Suppressor macrophage treated with lipopolysaccharide for 1 hour (primary cell): ENCODE measurements at places on chromosomes 6 and 20.

GRCh38 chr6:150144294-150144868 is 1.5 kb downstream of the PPP1R14C start:
- DNase-seq = no peak

DNA sequence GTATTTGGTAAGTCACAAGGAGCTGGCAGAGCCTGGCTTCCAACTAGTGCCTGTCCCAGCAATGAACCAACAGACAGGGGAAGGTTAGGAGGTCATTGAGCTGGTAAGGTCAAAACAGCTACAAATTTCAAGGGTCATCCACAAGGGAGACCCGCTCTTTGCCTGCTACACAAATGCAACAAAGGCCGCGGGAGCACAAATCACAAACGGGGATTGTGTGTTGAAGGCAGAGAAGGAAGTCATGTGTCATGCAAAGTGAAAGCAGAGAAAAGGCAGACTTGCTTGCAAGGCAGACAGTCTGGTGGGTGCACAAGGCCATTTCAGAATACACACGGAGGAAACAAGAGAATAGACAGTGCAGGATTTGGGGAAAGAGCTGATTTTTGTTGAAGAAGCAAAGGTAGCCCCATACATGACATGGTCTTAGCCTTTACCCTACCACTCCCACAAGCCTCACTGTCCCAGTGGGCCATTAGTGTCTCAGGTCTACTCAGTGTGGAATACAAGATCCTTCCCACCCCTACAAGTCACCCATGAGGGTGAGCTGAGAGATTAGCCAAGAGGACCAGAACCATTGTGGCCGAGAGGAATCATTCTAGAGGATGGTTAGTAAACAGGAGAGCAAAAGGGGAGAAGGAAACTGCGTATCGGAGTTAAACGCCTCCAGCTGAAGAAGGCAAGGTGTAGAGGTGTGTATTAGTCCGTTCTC is 18.1 kb upstream of the SAMHD1 start:
- peak; percentile 52 for DNase-seq

DNA sequence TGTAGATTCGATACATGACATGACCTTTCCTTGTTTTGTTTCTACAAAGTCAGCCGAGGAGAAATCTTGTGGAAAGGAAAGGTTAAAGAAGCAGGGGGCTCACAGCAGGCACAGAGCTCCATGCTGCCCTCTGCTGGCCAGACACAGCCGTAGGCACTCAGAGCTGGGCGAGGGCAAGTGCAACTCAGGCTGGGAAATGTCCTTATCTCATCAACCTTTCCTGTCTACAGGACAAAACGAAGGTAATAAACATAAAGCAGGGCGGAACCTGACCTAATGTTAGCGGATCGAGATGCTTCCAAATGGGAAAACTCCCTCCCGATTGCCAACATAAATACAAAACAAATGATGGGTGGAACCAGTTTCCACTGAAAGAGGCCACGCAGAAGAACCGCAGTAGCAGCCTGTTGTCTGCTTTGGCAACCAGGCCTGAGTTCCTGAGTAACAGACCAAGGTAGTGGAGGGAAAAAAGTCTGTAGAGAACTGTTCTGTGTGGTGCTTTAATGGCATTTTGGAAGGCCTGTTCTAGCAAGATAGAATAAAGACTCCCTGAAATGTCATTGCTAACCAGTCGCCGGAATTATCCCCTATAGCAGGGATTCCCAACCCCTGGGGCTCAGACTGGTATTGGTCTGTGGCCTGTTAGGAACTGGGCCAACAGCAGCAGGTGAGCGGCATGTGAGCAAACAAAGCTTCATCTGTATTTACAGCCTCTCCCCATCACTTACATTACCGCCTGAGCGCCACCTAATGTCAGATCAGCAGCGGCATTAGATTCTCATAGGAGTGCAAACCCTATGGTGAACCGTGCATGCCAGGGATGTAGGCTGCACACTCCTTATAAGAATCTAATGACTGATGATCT is 85.2 kb downstream of the MBOAT1 start:
- peak; percentile 80 for DNase-seq

DNA sequence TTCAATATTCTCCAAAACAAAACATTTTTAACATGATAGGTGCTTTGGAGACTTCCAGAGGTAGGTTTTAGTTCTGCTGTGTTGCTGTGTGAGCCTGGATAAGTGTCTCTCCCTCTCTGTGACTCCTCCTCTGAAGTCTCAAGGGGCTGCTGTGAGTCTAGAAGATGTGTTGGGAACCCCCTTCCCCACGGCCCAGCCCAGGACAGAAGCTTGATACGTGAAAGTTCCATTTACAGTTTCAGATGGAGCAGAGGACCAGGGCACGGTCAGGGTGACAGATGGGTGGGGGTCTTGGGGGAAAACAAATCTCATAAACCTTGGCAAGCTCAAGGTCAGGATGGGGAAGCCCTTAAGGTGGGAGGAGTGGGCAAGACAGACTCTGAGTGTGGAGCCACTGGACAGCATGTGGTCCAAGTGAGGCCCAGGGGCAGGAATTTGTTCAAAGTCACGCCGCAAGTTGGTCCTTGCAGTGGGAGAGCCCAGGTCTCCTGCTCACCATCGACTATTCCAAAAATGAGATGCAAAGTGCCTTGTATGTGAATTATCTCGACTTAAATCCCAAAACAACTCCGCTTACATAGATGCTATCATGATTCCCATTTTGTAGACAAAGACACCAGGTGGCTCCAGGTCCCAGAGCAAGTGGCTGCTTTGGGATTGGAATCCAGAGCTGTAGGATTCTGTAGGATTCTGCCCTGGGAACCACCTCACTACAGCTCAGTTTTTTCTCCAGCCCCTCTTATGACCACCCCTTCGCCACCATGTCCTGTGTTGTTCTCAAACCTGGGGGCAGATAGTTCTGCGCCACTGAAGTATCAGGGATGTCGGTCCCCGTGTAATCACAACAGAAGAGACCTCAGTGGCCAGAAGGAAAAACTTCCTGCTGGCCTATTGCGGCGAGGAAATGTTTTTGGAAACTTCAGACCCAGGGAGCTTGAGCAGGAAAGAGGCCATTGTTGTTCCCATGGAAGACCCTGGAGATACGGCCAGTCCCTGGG is 1.9 kb downstream of the TGM2 start:
- DNase-seq = no peak

DNA sequence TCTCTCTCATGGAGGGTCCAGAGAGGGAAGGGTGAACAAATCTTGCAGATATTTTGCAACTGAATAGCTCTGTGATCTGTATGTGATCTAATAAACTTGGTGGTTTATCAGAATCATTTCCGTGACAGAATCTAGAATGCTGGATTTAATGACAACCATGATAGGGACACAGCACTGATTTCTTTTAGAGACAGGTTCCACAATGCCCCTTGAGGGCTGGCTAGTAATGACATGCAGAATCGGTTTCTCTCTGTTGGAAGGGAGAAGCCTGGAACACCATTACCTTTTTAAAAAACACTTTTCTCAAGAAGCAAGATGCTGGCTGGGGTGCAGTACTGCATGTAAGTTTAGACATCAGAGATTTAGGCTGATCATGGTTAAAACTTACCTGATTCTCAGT is 313.4 kb downstream of the CDH26 start:
- DNase-seq = no peak

- DNase-seq = no peak
These were observed 612.6 kb upstream of the CITED2 start for GRCh38 chr6:139987091-139987490.

GRCh38 chr20:14412065-14412681 is 74.8 kb upstream of the FLRT3 start:
- no peak for DNase-seq

DNA sequence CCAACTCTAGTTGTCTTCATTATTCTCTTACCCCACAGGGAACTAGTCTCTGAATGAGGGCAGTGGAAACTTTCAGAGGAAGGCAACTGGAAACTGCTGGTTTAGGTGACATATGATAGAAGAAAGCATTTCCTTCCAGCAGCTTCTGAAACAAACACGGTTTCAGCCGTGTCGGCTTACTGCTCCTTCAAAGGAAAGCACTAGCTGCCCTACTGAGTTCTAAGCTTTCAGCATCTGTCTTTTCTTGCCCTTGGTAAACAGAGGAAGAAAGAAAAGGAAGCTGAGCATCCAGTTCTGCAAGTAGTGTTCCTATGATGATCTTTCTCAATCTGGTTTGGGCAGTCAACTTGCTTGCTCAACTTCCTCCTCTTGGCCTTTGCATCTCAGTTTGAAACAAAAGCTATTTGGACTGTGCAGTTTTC is 117.5 kb upstream of the CEP85L start:
- peak; percentile 80 for DNase-seq

DNA sequence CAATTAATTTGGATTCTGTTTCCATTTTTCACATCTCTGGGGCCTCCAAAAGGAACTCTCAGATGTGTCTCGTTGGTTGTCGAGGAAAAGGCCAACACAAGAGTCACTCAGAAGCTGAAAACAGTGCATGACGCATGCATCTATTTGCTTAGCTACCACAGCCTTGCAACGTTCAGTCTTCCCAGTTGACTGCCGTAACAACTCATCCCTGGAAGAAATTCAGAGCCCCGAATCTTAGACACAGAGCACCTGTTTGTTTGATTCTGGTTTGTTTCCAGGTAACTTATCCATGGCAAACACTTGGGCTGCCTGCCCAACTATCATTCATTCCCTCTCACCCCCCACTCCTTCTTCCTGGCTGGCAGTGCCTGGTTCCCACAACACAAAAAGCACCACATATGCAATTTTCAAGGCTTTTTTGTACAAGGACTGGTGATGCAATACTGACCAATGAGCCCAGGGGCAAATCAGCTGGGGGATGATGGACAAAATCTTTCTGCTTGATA is 60.5 kb downstream of the ZMYND8 start:
- no peak for DNase-seq

GRCh38 chr20:5040345-5040744 is 39.0 kb upstream of the SLC23A2 start:
- DNase-seq = no peak

GRCh38 chr20:6471110-6471647 is 296.3 kb upstream of the BMP2 start:
- DNase-seq = no peak

- DNase-seq = peak; percentile 88
These were observed 56.2 kb upstream of the EDN1 start for GRCh38 chr6:12233693-12234571.
